ENCODE measurements at places on chromosomes 2 and 18.

GRCh38 chr2:231613331-231613662, 20.6 kb downstream of the TEX44 start:
- no peak for DNase-seq

GRCh38 chr2:195536906-195537305, 120.1 kb upstream of the SLC39A10 start:
- no peak for DNase-seq

DNA sequence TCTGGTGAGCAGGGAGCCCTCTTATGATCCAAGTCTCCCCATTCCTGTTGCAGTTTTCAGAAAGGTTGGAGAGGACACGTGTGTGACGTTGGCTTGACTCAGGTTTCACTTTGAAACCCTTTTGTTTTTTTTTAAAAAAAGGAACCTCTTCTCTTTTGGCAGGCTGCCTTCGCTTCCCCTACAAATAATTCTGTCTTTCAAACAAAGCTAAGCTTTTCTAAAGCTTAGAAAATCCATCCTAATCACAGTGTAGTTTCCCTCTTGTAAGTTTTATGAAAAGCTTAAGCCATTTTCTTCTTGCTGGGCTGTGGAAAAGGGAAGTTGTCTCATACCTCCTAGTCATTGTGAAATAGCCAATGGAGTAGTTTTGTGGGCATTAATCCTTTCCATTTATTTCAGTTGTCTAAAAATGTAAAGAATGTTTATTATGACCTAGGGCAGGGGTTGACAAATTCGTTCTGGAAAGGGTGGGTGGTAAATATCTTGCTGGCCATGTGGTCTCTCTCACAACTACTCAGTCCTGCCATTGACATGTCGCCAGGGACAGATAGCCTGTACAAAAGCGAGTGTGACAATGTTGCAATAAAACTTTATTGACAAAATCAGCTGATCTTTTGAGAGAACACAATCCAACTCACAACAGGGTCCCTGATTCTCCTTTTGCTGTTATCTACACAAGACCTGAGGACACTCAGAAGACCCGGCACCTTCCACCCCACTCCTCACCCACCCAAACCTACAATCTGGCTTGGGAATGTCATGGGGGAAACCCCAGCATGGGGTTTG, 878.8 kb downstream of the RNF144A start:
- no peak for DNase-seq

GRCh38 chr18:50594942-50595341, 35.1 kb downstream of the MAPK4 start:
- no peak for DNase-seq

GRCh38 chr18:12291690-12292089, 16.4 kb upstream of the TUBB6 start:
- DNase-seq: no peak

DNA sequence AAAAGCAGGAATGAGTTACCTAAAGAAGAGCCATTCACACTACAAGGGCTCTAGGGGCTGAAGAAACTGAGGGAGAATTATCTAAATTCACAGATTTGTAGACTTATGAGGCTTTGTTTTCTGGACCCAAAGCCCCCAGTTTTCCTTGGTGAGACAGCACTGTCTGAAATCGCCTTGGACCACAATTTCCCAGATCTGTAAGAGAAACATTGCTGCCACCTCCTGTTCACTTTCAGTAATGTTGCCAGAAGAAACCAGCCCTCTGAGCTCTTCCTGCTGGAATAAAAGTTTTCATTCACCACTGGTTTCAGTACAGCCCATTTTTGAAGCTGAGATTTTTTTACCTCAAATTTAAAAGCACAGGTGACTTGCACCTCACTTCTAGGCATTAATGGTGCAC, 169.2 kb downstream of the CDH20 start:
- DNase-seq: no peak

DNA sequence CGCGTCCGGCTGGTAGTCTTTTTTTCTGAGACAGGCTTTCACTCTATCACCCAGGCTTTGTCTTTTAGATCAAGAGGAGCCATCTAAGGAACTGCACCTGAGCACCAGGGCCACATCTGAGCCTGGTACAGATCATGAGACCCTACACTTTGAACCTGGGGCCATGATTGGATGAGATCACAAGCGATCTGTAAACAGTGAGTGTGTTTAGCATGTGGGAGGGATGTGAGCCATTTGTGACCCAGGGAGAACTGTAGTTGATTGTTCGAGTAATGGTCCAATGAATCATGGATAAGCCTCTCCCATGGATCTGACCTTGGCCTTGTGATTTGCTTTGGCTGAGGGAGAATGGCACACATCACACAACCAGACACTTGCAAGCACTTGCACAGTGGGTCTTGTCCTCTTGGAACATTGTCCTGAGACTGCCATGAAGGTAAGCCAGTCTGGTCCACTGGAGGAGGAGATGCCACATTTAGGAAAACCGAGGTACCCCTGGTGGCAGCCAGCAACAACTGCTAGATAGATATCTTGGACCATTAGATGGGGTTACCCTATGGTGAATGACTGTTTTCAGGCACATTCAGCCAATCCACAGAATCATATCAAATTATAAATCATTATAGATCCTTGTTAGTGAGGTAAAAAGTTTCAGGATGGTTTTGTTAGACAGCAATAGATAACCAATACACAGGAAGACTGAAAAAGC, 19.5 kb upstream of the DTNB start:
- DNase-seq: no peak

- no peak for DNase-seq
These were observed 15.5 kb downstream of the SPRED2 start for GRCh38 chr2:65416945-65417344.

- no peak for DNase-seq
These were observed 32.2 kb downstream of the SPATS2L start for GRCh38 chr2:200338692-200339091.

DNA sequence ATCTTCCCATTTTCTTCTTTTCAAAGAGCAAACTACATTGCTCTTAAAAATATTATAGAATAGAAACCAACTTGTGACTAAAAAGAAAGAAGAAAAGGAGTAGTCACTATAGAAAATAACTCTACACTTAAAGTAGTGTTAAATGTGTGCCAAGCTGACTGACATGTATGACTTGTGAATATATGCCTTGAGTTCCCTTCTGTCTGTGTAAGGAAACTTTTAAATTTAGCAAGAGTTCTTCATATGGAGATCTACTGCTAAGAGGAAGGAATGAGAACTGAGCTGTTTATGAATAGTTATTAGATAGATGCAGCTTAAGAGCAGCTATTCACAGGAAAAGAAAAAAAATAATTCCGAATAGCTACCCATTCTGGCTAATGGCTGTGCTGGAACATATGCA, 1221.7 kb upstream of the ZEB2 start:
- no peak for DNase-seq

DNA sequence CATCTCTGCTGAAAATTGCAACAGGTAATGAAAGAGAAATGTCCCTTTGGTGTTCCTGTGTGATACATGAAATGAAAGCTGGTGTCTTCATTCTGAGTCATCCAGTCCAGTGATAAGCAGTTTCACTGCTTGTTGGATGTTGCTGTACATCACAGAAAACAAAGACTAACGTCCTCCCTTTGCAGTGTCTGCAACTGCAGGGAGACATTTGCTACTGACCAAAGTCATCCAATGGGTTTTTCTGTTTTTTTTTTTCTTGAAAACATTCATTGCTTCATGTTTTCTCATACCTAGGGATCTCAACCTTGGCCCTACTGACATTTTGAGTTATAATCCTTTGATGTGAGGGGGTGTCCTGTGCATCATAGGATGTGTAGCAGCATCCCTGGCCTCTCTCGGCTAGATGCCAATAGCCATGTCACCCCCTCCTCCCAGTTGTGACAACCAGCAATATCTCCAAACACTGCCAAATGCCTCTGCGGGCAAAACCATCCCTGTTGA, 63.6 kb upstream of the FZD5 start:
- no peak for DNase-seq

DNA sequence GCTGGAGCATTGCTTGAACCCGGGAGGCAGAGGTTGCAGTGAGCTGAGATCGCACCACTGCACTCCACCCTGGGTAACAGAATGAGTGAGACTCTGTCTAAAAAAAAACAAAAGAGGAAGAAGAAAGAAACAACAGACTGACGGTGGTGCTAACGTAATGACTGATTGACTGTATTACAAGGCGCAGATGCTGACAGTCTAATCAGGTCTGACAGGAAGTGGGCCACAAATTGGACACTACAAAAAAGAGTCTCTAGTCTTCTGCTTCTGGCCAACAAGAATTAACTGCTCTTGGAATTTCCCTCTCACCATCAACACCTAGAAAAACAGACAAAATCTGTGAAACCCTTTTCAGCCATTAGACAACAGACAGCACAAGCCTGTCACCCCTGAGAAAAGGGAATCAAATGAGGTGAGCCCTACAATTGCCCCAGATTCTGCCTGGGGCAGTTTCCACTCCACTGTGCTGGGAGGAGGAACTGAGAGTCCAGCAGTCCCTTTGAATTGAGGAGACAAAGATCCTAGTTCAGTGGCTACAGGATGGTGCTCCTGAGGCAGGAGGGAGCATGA, 43.3 kb downstream of the SNED1 start:
- DNase-seq: no peak

Data from stimulated activated CD8-positive, alpha-beta memory T cell treated with anti-CD3 and anti-CD28 coated beads, Interleukin-15, amount 100 ng/mL, for 24 hours (primary cell).